HEK293T (cell line): ENCODE measurements at places on chromosomes 1 and 21.

DNA sequence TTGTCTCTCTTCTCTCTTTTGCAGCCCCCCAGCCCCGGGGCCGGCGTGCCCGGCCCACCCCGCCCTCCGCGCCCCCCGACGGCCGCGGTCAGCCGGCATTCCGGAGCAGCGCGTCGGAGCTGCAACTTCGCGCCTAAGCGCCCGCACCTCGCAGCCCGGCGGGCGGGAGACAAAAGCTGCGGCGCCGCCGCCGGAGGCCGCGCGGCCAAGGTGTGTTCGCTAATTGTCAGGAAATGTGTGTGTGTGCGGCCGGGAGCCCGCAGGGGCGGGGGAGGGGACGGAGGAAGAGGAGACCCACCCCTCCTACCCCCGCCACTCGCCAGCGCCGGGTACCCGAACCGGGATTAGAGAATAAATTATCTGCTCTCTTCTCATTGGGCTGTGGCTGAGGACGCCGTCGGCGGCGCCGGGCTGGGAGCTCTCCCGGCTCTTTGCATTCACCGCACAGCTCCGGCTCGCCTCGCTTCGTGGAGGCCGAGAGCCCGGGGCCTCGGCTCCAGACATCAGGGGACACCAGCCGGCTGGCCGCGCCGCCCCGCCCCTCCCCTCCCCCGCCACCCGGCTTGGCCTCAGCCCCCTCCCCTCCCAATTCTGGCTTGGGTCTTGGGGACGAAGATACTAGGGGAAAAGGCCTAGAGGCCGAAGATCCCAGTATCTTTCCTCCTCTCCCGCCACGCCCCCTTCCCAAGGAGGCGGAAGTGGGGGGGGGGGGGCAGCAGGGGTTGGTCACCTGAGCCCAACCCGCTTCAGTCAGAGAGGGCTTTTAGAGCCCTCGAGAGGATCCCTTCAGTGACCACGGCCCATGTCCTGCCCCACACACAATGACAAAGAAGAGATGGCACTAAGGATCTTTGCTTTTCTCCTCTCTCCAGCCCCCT is 1.3 kb upstream of the BLACAT1 start:
- DNase-seq: peak; percentile 62

GRCh38 chr1:201356236-201356635 is 21.2 kb downstream of the TNNT2 start:
- no peak for DNase-seq

DNA sequence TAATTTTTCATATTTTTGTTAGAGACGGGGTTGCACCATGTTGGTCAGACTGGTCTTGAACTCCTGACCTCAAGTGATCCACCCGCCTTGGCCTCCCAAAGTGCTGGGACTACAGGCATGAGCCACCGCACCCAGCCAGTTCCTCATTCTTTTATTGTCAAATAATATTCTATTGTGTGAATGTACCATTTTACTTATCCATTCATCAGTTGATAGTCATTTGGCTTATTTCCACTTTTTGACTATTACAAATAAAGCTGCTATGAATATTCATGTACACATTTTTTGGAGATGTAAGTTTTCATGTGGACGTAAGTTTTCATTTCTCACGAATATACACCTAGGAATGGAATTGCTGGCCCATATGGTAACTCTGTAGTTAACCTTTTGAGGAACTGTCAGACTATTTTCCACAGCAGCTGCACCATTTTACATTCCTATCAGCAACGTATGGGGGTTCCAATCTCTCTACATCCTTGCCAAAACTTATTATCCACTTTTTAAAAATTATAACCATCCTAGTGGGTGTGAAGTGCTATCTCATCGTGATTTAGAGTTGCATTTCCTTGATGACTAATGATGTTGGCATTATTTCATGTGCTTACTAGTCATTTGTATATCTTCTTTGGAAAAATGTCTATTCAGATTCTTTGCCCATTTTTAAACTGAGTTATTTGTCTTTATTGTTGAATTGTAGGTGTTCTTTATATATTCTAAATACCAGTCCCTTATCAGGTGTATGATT is 12.7 kb downstream of the PACC1 start:
- no peak for DNase-seq

DNA sequence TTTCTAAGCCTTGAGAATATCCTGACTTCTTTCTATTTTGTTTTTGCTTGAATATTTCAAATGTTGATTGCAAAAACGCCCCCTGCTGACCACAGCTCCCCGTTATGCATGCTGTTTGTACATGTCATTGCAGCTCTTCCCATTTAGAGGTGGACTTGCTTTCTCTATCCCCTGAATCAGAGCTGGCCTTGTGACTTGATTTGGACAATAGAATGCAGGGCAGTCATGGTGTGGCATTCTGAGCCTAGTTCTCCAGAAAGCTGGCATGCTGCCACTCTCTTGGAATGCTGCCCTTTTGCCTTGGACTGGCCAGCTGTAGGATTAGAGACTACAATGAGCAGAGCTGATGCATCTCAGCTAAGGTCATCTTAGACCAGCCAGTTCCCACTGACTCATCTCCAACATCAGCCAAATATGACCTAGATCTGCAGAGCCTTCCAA is 1561.5 kb downstream of the MRPL39 start:
- DNase-seq: peak; percentile 13

DNA sequence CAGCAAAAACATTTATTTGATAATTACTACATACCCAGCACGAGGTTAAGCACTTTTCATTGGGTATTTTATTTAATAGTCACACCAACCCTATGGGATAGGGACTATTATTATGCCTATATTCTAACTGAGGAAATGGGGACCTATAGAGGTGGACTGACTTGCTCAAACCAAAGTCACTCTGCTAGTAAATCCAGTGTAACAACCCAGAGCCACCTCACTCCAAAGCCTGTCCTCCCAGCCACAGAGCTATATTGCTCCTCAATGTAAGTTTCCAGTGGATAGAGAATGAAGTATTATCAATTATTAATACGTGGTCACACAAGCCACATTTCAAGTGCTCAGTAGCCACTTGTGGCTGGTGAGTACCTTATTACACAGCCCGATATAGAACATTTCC is 97.5 kb downstream of the RGS2 start:
- no peak for DNase-seq

GRCh38 chr1:10374442-10374860 is 24.4 kb upstream of the PGD start:
- DNase-seq: no peak

DNA sequence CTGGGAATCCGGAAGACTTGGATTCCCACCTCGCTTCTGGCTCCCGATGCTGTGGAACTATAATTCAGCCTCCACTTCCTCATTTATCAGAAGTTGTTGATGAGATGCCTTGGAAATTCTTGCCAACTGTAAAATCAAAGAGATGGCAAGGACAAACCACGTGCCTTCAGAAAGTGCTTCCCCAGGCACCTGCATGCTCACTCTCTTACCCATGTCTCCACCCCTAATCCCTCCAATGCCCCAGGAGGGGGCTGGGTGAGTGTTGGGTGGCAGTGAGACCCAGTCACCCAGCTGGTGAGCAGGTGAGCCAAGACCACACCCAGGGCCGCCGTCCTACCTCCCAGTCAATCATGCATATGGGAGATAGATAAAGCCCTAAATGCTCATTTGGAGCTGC is 160.8 kb downstream of the PSMG1 start:
- no peak for DNase-seq

DNA sequence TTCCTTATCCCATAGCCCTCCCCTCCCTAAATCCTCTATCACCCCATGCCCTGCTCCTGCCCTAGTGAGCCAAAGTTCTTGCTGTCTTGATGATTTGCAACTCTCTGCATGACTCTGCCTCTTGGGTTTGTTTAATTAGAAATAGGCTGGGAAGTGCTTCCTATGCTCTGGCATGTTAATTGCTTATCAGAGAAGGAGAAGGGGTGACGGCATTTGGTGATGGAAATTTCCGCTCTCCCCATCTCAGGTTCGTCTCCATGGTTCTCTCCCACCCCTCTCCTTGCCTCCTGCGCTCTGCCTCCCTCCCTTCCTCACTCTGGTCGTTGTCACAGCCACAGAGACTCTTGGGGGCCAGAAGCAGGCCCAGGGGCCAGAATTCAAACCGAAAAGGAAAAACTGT is 68.9 kb downstream of the LRRN2 start:
- no peak for DNase-seq

DNA sequence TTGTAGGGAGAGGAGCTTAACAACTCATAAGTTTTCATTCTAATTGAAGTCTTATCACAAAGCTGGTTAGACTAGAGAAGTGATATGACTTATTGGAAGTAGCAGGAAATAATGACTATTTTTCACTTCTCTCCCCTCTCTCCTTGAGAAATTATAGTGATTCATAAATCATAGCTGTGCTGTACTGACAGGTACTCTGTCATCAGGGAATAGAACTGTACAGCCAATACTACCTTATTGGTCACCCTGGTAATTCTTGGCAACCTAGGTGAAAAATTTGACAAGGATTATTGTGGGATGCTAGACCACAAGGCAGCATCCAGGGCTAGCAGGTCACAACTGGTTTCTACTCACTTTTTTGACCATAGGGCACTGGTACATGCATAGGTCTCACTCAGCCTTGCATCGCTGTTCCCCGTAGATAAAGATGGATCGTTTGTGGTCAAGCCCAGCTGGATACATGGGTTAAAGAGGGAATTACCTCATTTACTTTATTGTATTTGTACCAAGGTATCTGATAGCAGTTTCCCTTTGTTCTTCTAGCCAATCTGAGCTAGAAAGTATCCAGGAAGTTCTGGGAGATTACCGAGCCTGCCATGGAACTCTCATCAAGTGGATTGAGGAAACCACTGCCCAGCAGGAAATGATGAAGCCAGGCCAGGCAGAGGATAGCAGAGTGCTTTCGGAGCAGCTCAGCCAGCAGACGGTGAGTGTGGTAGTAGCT is 113.6 kb downstream of the MACF1 start:
- no peak for DNase-seq

DNA sequence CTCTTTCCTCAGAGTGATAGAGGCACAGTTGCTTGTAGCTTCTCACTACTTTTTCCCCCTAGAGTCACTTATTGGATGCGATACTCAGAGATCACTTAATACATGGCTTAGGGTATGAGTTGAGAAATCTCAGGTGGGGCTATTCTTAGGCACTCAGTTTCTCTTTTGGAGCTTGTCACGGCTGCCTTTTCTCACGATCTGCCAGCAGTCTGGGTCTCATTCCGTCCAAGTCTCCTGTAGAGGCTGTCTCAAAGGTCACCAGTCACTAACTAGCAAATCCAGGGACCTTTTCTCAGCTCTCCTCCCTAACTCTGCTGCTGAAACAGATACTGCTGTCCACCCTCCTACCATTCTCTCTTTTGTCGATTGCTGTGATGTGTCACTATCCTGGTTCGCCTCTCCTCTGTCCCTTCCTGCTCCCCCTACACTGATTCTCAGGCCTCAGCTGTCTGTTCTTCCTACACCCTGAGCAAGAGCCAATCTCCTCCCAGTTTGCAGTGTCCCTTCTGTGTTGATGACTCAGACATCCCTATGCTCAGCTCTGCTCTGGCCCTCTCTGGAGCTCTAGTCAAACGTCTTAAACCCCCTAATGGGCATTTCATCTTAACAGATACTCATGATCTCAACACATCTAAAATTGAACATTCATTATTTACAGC is 12.4 kb downstream of the ATP1A2 start:
- no peak for DNase-seq

- DNase-seq: no peak
Measured at GRCh38 chr1:98962156-98962555, 42.5 kb downstream of the PLPPR5 start.

DNA sequence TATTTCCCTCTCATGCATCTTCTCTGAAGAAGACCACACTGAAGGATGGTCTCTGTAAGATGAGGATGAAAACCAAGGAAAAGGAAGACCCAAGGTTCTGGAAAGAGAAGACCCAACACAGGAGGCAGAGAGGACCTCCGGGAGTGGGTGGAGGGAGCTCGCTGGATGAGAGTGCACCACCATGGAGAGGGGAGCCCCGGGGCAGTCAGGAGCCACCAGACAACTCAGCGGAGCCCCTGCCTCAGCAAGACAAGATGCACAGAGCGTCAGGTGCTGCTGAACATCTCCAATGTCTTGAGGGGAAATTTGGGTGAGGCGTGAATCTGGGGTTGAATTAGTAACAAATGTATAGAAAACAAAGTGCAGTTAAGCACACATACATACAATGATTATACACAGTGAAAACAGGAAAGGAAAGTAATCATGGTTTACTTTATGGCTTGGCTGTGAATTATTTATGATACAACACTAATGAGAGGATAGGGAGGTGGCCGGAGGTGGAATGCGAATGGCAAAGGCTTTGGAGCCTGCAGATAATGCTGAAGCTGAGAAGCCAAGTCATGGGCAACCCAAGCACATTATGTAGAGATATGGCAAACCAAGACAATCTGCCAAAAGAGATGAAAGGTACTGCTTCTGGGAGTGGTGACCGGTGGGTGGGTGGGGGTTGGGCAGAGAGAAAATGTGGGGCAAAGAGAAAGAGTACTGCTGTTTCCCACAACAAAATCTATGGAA is 80.4 kb upstream of the EDN2 start:
- DNase-seq: no peak

DNA sequence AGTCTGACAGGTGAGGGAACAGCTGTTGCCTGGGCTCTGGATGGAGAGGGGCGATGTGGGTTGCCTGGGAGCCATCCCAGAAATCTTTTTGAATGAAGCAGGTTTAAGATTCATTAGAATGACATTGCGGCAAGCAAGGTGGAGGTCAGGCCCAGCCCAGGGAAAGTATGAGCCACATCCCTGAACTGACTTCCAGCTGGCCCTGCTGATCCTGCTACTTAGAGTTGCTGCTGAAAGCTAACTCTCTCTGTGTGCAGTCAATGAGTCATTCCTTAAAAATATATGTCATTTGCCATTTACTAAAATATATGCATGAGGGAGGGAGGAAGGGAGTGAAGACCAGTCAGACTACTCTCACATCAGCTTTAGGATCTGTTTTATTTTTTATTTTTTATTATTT is 54.3 kb upstream of the RAB3GAP2 start:
- no peak for DNase-seq

- no peak for DNase-seq
Measured at GRCh38 chr21:42563261-42563660, 49.6 kb downstream of the SLC37A1 start.

- DNase-seq: no peak
Measured at GRCh38 chr1:201245082-201245481, 38.2 kb upstream of the PKP1 start.

- DNase-seq: no peak
Measured at GRCh38 chr1:22906968-22907367, 65.7 kb downstream of the LACTBL1 start.

DNA sequence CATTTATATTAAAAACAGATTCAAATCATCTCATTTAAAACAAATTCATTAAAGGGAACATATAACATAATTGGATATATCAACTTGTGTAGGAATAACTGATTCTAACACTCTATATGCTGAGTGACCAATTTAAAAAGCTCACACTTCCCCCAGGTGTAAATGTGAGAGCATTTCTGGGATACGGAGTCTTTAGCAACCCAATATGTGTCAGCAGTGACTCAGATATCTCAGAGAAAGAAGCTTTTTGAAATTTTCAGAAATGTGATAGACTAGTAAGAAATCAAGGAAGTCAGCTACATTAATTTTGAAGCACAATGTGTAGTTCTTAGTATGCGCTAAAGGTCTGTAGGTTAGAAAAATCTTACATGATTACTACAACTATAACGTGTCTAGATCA is 87.9 kb upstream of the SERTAD4 start:
- no peak for DNase-seq
